Head of caudate nucleus (tissue), 42 donors: ENCODE measurements at places on chromosomes 6 and 20.

- DNase-seq: no peak
Observed at GRCh38 chr20:42181064-42181463, 562.9 kb upstream of the CHD6 start.

DNA sequence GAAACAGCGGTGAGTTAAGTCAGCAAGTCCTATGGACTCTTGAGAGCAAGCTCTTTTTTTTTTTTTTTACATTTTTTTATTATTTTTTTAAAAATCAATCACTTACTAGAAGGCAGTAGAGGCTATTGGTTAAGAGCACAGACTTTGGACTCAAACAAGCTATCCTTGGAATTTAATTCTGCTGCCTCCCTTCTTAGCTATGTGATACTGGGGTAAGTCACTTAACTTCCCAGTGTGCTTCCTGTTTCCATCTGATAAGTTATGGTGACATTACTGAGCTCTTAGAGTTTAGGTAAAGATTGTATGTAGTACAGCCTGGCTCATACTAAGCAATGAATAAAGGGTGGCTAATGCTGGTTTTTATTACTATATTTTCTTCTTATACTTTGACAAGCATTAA lies 770.5 kb upstream of the FLRT3 start:
- no peak for DNase-seq

DNA sequence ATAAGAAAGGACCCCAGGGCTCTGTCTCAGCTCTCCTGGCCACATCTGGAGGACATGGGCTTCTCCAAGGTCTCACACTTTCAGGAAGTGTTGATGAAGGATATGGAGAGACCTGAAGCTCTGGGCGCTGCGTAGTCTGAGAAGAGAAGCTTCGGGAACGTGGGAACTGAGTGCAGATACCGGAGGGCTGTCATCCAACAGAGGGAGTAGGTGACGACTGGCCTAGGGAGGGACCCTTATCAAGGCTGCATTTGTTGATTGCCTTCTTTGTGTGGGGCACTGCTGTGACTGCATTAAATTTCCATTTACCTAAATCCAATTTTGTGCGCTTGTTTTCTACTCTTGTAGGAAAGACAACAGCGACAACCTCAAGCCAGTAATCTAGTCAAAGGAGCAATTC lies 63.4 kb downstream of the PLG start:
- no peak for DNase-seq

DNA sequence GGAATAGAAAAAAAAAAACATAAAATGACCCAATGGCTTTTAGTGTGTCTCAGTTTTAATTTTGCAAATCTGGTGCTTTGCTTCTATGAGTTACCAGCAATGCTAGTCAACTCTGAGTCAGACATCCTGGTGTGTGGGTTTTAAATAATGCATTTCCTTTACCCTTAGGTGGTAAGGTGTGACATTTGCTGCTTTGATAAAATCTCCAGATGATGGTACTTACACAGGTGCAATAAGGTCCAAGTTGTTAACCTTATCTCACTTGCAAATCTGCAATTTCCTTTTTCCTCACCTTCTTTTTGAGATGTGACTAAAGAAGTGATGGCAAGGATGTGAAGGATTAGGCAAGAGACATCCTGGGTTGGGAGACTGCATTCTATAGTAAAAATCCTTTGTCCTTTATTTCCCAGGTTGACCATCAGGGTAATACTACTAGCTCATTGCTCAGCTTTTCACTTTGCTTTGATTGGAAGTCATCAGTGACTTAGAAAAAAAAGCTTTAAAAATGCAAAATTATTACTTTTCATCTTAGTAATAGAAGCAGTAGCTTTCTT lies 818.5 kb upstream of the FLRT3 start:
- peak; percentile 11 for DNase-seq

DNA sequence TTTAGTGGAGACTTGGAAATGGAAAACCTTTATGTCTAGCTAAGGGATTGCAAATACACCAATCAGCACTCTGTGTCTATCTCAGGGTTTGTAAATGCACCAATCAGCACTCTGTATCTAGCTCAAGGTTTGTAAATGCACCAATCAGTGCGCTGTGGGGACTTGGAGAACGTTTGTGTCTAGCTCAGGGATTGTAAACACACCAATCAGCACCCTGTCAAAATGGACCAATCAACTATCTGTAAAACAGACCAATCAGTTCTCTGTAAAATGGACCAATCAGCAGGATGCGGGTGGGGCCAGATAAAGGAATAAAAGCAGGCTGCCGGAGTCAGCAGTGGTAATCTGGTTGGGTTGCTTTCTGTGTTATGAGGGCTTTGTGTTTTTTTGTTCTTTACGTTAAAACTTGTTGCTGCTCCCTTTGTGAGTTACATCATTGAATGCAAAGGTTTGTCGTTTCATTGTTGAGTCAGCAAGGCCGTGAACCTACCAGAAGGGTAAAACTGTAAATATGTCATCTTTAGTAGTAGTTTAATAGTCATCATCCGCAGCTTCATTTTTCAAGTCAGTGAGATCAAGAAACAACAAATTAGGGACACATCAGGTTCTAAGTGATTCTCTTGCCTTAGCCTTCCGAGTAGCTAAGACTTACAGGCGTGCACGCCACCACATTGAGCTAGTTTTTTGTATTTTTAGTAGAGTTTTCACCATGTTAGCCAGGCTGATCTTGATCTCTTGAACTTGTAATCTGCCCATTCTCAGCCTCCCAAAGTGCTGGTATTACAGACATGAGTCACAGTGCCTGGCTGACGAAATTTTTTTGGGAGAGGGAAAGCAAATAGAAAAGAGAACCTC lies 22.7 kb upstream of the NUP153 start:
- no peak for DNase-seq

- no peak for DNase-seq
Observed at GRCh38 chr20:42179768-42180167, 561.6 kb upstream of the CHD6 start.

DNA sequence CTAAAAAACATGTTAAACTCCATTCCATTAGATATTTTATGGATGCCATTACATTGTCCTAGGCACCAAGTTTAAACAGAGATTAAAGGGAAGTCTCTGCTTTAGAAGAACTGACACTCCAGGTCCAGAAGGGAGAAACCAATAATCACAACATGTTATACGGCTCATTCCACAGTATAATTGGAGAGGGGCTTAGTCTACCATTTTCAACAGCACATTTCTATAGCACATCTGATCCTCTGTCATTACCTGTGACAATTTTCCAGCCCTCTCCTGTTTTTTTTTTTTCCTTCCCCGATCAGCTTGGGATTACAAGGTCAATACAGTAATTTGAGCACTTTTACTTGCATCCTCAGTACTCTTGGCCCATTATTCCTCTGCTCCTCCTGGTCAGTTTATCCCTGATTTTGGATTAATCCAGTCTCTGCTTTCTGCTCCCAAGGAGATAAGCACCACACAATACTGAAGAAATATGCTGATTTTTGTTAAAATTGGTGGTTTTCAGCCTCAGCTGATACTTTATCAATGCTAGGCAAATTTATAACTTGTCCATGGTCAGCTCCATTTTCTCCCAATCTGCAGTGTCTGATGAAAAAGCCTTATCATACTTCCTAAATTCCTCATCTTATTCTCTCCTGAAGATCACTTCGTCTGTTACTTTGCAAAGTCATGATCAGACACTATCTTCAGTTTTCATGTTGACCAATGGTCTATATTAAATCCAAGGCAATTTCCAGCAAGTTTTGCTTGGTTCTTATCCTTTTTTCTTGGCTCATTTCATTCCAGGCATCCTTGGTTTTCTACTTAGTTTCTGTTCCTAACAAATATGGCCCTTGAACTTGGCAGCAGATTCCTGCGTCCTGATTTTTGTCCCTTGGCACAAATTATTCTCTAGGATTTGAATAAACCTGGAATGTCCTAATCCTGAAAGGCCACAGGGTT lies 30.8 kb upstream of the SYNCRIP start:
- no peak for DNase-seq

GRCh38 chr6:105803442-105803841 lies 282.7 kb upstream of the PRDM1 start:
- no peak for DNase-seq

DNA sequence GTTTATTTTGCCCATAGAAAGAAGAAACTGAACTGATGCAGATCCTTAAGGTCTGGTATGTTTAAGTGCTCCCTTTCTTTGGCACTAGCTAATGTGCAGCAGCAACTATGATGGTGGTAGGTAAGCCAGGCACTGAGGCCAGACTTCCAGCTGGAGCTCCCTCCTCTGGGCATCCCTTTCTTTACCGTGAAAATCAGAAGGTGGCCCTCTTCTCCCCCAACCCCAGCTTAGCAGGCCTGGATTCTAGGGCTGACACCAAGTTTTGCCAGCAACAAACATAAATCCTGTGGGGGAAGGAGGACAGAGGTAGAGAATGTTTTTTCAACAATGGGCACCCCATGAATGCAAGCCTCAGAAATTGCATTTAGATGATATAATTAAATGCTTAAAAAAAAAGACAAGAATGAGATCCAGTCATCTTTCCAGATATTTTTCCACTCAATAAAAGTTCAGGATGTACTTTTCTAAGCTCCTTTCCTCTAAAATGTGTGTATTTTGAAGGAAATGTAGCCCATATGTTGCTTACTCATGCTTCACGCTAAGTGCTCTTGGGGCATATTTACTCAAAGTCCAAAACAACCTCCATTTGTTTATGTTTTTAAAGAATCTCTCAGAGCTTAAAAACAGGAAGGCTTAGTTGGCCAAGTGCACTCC lies 123.9 kb upstream of the NXT1 start:
- no peak for DNase-seq

- no peak for DNase-seq
Observed at GRCh38 chr6:144155529-144155928, 5.2 kb downstream of the STX11 start.

GRCh38 chr6:66796987-66797386 lies 1090.0 kb upstream of the EYS start:
- DNase-seq: no peak

- DNase-seq: no peak
Observed at GRCh38 chr6:53831936-53832660, 37.3 kb downstream of the LRRC1 start.

GRCh38 chr6:112639391-112639831 lies 292.3 kb downstream of the RFPL4B start:
- DNase-seq: no peak

- DNase-seq: peak; percentile 12
Observed at GRCh38 chr6:32785781-32786533, 22.6 kb upstream of the HLA-DQB2 start.

DNA sequence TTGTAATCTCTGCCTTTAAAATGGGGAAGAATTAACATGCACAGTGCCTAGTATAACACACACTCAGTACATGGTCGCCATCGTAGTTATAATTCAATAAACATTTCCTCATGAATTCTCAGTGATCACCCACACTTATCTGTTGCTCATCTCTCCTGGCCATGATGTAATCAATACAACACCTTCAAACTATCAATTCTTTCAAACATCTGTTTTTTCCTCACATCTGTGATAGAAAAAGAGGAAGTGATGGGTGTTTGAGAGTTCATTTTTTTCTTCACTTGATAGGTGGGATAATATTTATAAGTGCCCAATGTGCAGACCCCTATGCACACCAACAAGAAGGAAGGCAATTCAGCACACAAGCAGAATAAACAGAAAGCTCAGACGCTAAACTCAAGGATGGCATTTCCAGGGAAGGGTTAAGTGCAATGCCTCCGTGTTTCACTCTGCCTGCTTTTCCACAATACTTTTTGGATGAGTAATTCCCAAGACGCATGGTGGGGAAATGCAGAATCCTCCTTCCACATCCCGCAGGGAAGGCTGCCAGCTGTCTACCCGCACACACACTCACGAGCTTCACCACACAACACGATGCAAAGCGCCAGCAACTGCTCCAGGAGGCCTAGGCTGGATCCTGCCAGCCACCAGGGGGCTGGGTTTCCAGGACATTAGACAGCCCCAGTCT lies 100.3 kb downstream of the GMPR start:
- DNase-seq: no peak

DNA sequence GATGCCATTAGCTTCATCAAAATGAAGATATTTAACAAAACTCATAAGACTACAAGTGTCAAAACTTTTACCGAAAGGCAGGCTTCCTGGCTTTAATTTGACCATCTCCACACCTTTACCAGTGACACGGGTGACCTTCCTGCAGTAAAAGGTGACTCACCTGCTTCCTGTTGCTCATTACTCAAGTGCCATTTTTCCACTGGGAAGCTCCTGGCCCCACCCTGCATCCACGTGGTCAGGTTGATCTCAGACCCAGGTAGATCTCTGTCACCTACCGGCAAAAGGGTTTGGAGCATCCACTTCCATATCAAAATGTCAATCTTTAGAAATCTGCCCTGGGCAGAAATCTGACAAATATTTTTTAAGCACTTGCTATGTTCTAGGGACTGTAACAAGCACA lies 31.9 kb upstream of the CDH4 start:
- no peak for DNase-seq

GRCh38 chr6:98487612-98488011 lies 346.8 kb upstream of the POU3F2 start:
- DNase-seq: no peak

DNA sequence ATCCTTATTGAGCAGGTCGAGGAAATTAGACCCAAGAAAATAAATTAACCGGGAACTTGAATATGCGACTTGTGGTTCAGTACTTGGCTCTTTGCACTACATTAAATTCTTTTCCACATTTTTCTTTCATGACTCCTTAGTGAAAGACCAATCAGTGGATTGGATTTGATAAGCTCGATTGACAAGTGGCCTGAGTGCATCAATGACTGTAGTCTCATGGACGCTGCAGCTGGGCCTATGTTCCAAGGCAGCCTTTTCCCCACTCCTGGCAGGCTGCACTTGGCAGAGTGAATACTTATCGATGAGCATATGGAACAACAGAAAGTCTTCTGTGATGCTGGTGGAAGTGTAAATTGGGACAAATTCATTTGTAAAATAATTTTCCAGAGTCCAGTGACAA lies 210.8 kb upstream of the EXOC2 start:
- DNase-seq: no peak

GRCh38 chr20:52619101-52619500 lies 353.1 kb upstream of the TSHZ2 start:
- DNase-seq: no peak

- DNase-seq: no peak
Observed at GRCh38 chr6:88763160-88763559, 200.3 kb downstream of the RNGTT start.

DNA sequence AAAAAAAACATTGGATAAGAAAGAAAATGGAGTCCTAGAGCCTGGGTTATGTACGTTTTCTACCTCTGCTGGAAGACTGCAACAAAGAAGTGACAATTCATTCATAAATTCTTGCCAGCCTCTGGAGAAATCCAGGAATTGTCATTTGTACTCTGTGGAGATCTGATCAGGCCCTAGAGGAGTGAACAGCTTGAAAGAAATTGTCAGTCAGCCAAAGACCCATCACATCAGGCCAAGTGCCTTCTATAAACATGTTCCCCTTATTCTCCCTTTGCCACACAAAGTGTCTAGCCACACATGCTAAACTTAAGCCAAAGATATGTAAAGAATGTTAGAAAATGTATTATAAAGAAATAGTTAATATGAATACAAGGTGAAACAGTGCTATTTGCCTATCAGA lies 152.4 kb downstream of the ADAT2 start:
- no peak for DNase-seq

- DNase-seq: no peak
Observed at GRCh38 chr20:34143951-34144350, 31.9 kb upstream of the EIF2S2 start.

DNA sequence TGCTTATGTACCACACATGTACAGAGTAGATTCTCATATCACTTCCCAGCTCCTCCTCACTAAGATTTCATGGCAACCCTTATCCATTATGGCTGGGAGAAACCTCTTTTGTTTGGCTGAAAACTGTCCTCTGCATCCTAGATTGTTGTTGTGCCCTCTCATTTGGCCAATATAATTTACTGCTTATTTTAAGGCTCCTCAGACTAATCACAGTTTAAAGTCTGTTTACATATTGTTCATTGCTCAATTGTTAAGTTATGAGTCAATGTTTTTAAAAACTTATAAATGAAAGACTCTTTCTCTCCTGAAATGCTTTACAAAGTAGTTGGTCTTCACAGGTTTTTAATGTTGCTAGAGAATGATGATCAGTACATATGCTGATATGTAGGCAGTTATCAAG lies 57.3 kb downstream of the FAM83B start:
- DNase-seq: no peak
